ENCODE measurements at places on chromosomes 6 and 20.

DNA sequence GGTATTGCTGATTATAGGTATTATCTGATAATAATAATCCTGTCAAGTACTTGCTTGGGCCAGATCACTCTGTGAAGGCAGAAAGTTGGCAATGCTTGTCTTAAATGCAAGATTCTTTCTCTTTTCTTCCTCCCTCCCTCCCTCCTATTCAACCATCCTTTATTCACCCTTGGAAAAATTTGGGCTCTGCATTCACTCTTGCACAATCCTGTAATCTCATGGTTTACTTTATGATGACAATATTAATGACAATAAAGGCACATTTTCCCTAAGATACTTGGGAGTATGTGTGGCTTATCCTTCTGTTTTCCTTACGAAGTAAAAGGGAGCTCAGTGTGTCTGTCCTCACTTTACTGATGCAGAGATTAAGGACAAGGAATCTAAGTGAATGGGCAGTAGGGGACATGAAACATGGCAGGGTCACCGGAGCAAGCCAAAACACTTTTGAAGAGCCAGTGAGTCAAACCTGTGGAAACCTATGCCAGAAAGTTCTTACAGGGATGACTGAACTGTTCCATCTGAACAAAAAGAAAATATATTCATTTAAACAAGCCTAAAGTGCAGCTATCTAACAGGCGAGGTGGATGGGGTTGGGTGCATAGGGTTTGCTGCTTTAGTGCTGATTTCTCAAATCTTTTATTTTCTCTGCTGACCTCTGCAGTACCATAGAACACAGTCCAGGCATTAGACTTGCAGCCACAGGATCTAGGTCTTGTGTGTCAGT is 14.6 kb upstream of the RIPOR2 start:
- DNase-seq: no peak

GRCh38 chr20:35845561-35845960 is 73.7 kb downstream of the PHF20 start:
- no peak for DNase-seq

GRCh38 chr6:148530976-148531375 is 188.3 kb downstream of the SASH1 start:
- DNase-seq: no peak

- no peak for DNase-seq
These were observed 577.9 kb downstream of the TFAP2B start for GRCh38 chr6:51396583-51396982.

GRCh38 chr6:14857001-14857400 is 388.9 kb upstream of the JARID2 start:
- DNase-seq: no peak

DNA sequence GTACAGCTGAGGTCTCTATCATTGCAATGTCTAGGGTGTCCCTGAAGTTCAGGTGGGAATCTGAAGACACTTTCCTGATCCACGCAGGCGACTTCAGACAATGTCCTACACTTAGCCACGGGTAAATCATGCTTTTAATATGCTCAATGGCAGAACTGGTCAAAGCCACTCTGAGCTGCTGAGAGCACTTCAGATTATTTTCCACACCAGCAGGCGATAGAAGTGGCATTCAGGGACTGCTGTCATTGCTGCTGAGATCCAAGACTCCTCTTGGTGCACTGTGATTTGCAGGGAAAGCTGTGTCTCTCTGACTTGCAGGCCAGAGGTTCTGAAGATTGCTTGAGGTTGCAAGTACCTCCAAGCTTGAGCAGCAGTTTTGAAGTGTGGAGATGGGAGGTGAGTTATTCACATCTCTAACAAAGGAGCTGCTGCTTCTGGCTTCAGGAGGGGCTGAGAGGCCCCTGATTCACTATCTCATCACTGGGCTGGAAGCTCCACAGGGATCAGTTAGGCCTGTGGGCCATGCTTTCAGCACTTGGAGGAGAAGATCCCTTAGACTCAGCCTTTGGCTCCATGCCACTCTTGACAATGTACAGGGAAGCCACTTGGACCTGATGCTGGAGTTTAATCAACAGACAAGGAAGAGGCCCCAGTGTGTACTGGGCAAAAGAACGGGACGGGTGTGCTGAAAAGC is 2.9 kb upstream of the SSTR4 start:
- DNase-seq: no peak

DNA sequence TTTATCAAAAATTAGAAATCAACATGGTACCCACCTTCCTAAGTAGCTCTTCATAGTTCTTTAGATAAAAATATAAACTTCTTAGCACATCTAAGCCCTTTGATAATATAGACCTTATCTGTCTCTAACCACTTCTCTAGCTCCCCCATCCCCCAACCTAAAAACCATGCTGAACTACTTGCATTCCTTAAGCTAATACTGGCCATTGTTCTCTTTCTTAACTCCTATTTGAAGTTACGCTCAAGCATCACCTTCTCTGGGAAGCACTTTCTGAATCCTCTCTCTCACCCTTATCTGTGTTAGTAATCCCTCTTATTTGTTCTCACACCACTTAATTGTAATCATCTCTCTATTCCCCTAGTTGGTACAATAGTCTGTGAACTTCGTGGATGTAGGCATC is 153.0 kb downstream of the PHF3 start:
- DNase-seq: no peak

- no peak for DNase-seq
These were observed 37.1 kb downstream of the MYLK4 start for GRCh38 chr6:2713473-2714110.

Measured in foreskin keratinocyte (primary cell).